ENCODE measurements at places on chromosomes 4 and X.

GRCh38 chrX:82677286-82677685 is 830.8 kb upstream of the POU3F4 start:
- no peak for DNase-seq

GRCh38 chrX:43590150-43590549 is 65.9 kb upstream of the MAOA start:
- DNase-seq, result no peak

DNA sequence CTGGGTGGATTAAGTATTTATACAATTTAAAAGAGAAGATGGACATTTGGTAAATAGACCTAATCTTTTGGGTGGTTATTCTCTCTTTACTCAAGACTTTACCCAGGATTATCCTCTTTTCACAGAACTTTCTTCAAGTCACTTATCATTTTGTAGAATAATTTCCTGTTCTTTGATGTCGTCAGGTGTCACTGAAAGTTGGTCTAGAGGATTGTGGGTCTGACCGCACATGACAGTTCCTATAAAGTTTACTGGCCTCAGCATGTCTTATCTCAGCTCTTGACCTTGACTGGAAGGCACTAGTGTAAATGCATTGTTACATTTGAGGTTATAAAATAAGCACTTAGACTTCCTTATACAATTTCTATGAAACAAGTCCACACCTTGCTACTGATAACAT is 139.9 kb upstream of the SLC4A4 start:
- no peak for DNase-seq

- no peak for DNase-seq
Measured at GRCh38 chrX:120452131-120452530, 17.0 kb downstream of the LAMP2 start.

GRCh38 chr4:98620087-98620784 is 38.2 kb downstream of the TSPAN5 start:
- DNase-seq, result no peak

GRCh38 chr4:103002551-103002950 is 17.0 kb downstream of the SLC9B1 start:
- no peak for DNase-seq

- DNase-seq, result no peak
Measured at GRCh38 chr4:165464376-165464775, 85.6 kb downstream of the CPE start.

DNA sequence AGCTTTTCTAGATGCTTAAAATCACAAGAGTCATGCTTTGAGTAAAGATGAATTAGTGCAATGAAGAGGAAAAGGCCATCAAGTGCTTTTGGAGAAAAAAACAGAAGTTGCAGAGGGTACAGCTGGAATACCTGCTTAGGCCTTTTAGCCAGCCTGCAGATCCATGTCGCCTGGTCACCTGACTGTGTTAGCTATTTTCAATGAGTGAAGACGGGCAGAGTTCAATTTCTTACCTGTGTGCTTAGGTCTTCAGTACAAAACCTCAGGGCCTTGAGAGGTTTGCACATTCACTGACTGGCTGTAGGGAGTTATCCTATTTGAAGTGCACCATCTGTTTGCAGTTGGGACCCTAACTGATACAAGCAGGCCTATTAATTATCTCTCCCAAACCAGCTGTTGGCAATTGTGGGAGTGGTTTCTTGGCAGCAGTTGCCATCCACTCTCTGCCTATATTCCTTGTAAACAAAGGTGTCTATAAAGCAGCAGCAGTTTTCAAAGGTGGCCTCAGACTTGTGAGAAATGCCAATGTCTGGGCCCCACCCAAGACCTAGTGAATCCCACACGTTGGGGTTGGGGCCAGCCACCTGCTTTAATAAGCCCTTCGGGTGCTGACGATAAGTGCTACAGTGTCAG is 16.3 kb upstream of the FAT1 start:
- no peak for DNase-seq

- DNase-seq, result no peak
Measured at GRCh38 chr4:104206784-104207183, 287.9 kb downstream of the CXXC4 start.

DNA sequence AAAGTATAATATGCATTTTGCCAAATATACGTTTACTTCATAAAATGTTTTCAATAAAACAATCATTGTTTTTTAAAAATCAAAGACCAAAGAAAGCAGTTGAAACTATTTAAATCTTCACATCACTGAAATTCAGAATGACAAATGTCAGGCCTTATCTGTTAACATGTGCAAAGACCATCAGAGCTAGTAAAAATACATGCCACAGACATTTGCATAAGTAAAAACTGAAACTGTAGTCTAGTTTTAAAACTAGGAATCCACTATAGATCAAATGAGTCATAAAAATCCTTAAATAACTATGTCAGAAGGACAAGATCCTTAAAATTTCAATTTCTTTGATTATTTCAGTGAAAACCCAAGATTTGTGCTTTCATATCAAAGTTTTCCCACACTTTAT is 24.8 kb downstream of the KLHL15 start:
- DNase-seq, result no peak

GRCh38 chrX:39497702-39498265 is 600.0 kb downstream of the BCOR start:
- DNase-seq, result no peak

- DNase-seq, result no peak
Measured at GRCh38 chr4:35493977-35494376, 750.3 kb downstream of the ARAP2 start.

- no peak for DNase-seq
Measured at GRCh38 chr4:4779486-4779885, 80.0 kb upstream of the MSX1 start.

DNA sequence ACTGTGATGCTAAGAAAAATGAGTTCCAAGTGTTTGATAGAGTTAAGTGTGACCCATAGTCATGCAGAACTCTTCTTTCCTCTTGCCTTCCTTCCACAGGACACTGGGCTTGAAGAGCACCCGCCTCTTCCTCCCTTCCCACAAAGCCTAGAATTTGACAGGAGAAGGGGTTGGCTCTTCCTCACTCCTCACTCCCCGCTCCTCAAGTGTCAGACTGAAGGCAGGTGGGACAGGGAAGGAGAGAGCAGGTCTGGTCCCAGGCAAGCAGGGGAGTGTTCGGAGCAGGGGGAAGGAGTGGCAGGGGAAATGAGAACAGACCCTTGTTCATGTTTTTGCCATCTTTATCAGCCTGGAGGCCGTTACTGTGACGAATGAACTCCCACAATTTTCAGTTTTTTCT is 10.7 kb downstream of the MAGED2 start:
- no peak for DNase-seq

- peak; percentile 91 for DNase-seq
Measured at GRCh38 chr4:98653890-98654867, 4.2 kb downstream of the TSPAN5 start.

DNA sequence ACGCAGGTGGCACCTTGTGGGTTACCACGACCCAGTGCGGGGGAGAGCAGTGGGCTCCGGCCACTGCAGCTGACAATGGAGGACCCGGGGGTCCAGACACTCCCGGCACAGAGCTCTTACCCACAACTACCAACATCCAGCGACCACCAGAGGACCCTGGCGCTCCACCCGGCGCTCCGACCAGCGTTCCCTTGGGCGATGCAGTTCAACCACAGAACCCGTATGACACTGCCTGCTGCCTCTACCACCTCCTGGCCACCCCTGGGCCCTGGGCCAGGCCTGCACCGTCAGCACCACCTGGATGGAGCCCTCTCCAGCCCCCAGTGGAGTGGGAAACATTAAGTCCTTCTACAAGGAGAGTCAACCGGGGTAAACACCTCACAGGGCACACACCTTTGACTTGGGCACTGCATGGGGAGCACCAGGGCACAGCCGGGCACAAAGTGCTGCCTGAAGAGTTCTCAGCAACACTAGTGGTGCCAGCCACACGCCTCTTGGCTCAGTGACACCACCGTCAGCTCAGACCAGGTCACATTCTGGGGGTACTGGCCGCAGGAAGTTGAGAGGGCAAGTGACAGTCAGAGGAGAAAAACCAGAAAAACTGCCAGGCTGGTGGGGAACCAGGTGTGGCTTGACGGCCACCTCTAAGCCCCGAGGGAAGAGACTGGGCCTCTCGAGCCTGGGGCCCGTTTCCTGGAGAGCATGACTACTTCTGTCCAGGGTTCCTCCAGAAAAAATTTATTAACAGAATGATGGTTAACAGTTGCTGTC is 2.6 kb downstream of the CTBP1 start:
- no peak for DNase-seq

GRCh38 chr4:34280131-34280530 is 1964.2 kb downstream of the ARAP2 start:
- DNase-seq, result no peak

DNA sequence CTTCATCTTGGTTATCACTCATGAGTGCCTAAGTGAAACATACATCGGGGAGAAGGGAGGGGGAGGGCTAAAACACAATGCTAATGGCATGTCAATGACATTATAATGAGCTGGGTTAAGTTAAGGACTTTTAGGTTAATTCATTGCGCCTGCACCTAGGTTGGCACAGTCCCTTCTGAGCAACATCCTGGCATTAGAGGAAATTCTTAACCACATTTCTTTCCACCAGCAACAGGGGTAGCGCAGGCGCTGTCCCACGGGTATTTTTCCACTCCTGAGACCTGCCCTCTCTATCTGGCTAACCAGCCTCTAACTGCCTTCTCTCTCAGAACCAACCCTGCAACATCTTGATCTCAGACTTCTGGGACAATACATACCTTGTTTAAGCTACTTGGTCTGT is 39.0 kb upstream of the PROM1 start:
- no peak for DNase-seq

- no peak for DNase-seq
Measured at GRCh38 chrX:46634577-46634976, 61.0 kb downstream of the CHST7 start.

DNA sequence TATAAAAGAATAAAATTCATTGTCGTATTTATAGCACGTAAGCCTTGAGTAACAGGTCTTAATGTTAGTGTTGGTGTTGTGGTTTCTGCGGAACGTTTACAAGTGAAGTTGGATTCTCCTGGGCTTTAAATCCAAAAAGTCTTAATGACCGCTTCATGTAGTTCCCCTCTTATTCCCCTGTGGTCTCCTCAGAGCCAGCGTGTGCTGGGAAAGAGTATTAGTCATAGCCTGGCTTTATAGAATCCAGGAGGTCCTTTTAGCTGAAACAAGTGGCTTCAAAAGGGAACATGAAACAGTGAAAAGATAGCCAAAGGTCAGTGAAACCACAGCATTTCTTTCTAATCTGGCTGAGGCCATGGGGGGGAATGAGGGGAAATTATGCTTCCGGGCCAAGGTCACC is 79.1 kb downstream of the CLCN4 start:
- DNase-seq, result no peak

- no peak for DNase-seq
Measured at GRCh38 chrX:107715331-107716117, 60.1 kb downstream of the TSC22D3 start.

DNA sequence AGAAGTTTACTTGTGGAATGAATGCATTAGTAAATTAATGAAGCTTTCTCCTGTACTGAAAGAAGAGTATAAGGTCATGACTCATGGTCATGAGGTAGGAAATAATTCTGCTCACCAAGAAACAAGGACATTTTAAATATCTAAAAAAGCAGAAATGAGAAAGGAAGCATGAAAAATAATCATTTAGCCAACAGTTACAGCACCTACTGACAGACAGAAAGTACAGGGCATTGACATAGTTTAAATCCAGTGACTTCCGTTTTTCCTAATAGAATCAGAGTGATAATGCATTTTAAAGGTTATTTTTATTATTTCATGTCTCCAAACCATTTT is 30.5 kb upstream of the ACSL1 start:
- no peak for DNase-seq

DNA sequence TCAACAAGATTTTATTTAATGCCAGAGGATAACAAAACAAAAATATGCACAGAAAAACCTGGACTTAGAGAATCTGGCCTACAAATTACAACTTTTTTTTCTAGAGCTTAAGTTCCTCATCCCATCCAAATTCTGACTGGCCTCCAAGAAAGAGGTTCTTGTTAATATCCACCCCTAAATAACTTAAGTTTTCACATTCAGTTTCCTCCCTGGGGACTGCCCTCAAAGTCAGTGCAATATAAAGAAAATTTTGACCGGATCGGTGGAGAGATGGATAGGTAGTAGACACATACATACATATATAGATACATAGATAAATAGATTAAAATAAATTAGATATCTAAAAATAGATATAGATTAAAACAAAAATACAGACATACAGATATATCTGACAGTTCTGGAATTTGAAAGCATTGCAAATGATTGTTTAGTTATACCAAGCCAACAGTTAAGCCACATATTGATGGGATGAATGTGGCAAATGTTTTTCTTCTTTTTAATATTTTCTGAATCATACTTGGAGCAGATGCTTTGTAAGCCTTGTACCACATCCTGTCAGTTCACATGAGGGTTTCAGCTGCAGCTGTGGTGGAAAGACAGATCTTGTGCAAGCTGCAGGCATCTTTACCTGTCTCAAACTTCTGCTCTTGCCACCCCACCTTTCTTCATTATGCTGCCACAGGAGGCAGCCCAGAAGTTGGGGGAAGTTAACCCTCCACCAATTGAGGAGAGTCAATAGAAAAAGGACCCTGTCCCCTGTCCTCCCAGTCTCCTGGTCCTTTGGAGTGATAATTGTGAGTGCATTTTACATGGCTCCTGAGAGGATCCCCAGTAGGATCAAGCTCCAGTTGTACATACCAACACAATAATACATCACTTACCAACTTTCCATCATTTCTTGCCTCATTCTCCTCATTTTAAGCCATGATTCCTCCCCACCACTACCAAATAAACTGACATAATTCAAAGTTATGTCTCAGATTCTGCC is 58.5 kb upstream of the PRDM8 start:
- no peak for DNase-seq

DNA sequence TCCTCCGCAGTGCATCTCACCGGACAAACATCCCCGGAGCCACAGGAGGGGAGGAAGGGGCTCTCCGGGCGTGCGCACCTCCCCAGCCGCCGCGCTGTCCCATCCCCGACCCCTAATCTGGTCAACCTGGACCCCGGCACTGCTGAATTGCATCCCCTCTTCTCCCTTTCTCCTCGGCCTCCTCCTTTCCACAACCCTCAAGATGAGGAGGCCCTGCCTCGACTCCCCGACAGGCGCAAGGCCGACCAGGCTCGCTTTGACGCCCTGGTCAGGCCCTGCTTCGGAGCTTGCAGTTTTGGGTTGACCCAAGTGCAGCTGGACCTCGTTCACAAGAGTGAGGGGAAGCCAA is 2.3 kb downstream of the PDGFRA start:
- DNase-seq, result no peak

DNA sequence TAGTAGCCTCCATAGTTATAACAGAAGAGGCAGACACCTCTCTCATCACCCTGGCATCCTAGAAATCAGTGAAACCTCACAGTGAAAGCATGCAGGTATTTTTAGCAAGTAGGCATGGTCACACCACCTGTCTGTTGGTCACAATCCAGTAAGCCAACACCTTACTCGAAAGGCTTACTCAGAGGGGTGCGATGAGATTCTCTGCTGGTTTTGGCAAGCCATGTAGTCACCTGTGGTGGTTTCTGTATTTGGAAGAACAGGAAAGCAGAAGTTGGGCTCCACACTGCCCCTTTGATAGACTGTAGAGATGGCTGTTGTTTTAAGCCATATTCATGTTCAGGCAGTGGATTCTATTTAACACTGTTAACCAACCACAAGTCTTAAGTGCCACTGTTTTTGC is 134.7 kb downstream of the DCLK2 start:
- no peak for DNase-seq

- DNase-seq, result no peak
Measured at GRCh38 chr4:15878011-15878410, 60.5 kb downstream of the FGFBP1 start.

Measured in AG04450 (cell line).